T47D (cell line): ENCODE measurements at places on chromosomes 2 and 18.

DNA sequence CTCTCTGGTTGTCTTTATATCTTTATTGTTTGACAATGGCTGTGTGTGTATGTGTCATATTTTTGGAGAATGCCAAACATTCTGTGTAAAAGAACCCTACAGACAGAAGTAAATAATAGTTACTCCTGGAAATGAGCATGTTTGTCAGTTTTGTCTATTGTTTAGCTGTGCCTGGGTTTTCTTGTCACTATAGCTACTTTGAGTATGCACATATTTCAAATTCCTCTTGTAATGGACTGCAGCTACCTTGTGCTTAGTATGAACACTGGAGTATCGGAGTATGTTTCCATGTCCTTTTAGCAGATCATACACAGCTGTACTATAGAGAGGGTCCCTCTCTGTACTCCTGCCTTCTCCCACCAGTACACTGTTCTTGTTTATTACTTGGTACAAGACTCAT, 58.0 kb upstream of the DOCK10 start:
- DNase-seq = no peak

GRCh38 chr2:196131949-196132925, 39.1 kb downstream of the STK17B start:
- no peak for DNase-seq

- DNase-seq = no peak
Observed at GRCh38 chr18:48589797-48590519, 51.1 kb downstream of the CTIF start.

- DNase-seq = no peak
Observed at GRCh38 chr18:911486-911885, 6.8 kb downstream of the ADCYAP1 start.

DNA sequence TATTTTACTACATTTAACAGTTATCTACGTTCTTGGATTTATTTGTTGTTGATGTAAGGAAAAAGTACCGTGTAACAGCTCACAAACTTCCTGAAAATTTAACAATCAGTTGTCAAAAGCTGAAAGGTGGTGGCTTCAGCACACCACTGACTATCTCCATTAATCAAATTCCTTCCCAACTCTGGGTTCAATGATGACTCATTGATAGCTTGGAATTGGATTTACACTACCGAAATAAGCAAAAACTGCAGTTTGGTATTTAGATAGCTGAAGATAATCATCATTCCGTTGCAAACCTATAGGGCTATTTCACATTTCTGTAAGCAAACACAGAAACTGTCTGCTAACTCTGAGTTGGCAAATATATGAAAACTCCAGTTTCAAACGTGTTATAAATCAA, 322.3 kb upstream of the TFPI start:
- DNase-seq = no peak

GRCh38 chr2:71157124-71157793, 26.8 kb downstream of the MPHOSPH10 start:
- DNase-seq = no peak

DNA sequence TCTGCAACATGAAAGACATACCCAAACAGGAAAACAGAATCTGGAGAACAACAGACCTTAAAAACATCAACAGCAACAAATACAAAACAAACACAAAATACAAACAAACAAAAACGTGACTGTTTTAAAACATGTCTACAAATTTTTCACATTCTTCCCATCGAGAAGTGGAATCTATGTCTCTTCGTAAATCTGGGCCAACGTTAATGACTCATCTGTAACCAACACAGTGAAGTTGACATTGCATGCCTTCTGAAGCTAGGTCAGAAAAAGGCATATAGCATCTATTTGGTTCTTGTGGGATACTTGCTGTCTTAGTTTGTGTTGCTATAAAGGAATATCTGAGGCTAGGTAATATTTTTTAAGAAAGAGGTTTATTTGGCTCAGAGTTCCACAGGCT, 269.0 kb upstream of the FBXO11 start:
- DNase-seq = no peak

- no peak for DNase-seq
Observed at GRCh38 chr18:78363556-78364387, 615.8 kb upstream of the SALL3 start.

- no peak for DNase-seq
Observed at GRCh38 chr18:65429601-65430000, 321.2 kb upstream of the CDH7 start.

DNA sequence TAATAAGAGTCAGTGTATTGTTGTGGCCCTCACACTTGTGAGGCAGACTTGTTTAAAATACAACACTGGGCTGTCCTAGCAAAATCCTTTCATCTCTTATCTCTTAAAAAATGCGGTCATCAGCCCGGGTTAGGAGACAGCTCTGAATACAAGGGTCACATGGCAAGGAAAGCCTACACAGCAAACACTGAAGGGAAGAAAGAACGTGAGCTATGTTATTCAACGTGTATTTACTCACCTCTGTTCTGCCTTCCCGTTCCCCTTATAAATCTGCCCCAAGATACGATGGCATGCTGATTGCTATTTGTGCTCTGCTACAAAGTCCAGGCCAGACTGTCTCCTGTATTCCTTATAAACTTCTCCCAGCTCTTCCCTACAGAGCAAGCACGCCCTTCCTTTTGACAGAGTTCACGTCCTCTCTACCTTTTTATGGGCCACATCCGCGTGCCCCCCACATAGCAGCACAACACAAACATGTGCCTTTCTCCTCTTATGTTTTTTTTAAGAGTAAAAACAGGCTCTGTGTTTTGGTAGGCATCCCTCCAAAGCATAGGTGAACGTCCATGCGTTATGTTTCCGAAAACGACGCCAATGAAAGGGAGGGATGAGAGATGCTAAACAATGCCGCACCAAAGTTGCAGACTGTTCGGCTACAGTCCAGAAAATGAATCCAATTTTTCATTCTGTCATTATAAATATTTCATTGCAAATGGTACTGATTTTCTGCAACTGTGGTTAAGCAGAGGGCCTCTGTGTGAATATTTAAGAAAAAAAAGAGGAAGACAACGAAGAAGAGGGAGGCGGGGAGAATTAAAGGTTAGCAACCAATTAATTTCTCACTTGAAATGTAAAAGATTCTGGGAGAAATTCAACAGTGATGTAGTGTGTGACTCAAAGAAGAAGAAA, 274.7 kb downstream of the ZNF521 start:
- DNase-seq = no peak

GRCh38 chr18:11146947-11147345, 2.4 kb downstream of the PIEZO2 start:
- DNase-seq = no peak

DNA sequence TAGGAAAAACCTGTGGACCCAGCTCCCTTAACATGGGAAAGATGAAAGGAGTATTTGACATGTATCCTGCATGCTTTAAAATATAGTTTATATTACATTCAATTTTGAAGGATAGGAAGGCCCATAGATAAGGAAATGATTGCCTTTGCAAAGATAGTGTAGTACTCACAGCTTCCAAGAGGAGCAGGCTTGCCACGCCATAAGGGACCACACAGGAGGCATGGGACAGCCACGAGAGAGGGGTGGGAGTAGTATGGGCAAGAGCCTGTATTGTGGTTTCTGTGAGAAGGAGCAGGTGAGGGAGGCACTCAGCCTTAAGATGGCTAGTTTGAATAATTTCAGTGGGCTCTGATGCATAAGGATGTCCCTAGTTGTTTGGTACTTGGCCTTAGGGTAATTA, 740.3 kb downstream of the SATB2 start:
- no peak for DNase-seq

GRCh38 chr18:31206787-31207381, 44.2 kb upstream of the DSC1 start:
- peak; percentile 93 for DNase-seq

DNA sequence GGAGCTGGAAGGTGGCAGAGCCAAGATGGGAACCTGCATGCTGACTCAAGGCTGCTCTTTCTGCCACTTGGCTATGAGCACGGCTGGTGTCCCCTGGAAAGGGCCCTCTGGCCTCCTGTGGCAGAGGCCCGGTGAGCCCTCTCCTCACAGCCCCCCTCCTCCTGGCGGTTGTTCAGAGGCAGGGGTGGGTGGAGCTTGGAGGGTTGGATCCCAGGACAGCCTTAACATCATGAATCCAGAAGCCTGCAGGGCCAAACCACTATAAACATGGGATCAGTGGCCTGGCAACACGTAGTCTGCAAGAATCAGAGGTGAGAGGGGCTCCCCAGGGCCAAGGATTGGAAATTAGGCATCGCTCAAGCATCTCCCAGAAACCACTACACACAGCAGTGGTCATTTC, 48.5 kb upstream of the LOXHD1 start:
- DNase-seq = no peak

DNA sequence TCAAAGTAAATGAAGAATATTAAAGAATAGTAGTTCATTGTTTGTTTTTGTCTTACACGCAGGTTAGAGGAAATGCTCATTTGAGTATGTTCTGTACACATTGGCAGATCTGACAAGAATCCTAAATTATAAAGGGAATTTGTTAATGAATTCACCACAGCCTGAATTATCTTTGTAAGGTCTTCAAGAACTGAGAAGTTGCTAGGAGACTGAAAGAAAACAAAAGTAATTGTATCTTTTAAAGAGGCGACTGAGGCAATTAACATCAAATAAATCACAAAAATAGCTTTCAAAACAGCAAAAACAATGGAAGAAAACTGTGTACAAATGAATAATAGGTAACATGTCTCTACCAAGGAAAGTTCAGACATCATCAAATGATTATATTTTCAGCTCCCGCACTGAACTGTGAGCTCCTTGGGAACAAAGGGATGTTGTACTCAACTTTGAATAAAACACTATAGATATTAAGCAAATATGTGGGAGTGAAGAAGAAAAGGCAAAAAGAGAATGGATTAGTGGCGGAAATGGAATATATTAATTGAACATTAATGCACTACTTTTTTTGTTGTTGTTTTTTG, 51.7 kb upstream of the ATIC start:
- no peak for DNase-seq

- DNase-seq = no peak
Observed at GRCh38 chr2:207619764-207620203, 5.4 kb downstream of the METTL21A start.

- DNase-seq = no peak
Observed at GRCh38 chr18:35441857-35442595, 55.7 kb downstream of the INO80C start.

DNA sequence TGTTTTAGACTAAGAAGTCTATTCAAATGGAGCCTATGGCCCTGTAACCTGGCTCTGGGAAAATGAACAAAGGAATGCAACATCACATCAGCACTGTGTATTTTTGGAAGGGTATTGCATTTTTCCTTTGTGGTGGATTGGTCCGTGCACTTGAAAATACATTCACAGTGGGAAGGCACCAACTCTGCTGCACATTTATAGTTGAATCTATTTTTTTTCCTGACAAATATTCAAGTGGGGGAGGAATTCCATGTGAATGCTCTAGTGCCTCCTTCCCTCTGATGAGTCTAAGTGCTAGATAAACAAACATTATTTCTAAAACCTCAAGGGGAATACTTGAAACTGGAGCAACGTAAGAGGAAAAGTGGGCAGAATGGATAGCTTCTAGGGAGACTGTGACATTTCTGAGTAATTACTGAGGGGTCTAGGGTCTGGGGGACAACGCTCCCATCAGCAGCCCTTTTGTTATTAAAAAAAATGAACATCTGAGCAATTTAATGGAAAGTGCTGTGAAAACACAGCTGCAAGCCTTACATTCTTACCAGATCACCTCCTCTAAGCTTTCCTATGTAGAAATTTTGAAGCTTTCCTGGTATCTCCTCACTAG, 208.2 kb downstream of the SLC8A1 start:
- no peak for DNase-seq

GRCh38 chr2:171523088-171524017, 1.1 kb downstream of the CYBRD1 start:
- peak; percentile 61 for DNase-seq

GRCh38 chr2:52314231-52314630, 1282.3 kb upstream of the NRXN1 start:
- no peak for DNase-seq

GRCh38 chr2:637804-638203, 39.4 kb downstream of the TMEM18 start:
- DNase-seq = no peak

DNA sequence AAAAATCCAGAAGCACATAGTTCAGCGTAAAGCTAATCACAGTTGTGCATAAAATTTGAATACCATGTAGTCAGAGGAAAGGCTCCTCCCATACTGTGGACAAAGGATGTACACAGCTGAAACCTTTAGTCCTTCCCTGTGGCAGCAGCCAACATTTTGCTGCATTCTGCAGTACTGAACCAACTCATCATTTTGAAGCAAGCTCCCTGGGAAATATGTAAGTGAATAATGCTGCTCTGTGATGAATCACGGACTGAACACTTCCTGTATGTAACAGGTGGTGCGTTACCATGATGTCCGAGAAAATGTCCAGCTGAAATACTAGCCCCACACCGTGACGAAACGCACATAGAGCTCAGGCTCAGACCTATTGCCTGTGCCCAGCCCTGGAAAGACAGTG, 421.1 kb upstream of the RAB12 start:
- no peak for DNase-seq

DNA sequence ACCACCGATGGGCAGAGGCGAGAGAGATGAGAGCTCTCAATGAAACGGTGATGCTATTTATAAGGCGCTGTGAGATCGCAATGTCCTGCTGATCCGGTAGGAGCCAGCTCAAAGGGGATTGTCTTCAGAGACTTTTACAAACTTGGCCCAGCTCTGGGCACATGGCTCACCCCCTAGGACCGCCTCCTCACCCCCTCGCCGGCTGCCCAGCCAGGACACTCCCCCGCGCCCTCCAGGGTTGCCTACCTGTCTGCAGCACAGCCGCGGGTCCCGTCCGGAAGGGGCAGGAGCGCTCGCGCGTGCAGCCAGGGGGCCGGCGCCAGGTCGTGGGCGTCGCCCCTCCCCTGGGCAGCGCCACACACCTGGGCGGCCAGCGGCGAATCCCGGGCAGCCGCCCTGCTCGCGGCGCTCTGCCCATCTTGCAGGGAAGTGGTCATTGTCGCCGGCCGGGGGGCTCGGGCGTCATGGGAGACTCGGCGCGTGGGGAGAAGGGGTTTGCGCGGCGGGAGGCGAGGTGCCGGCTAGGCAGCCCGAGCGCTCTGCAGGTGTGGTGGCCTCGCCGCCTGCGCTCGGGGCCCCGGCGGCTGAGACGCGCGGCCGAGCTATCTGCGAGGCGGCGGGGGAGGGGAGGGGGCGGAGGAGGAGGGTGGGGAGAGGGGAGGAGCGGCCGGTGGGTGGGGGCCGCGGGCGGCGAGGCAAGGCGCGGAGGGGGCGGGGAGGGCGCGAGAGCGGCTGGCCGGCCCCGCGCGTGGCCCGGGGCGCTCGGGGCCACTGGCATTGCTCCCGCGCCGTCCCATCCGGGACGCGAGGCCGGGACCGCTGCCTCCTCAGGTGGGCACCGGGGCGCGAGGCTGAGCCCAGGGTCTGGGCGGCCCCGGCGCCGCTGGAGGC, at the start of gene GRB14:
TSS of gene GRB14 (minus strand) at position 610 of the 891 bp plus-strand sequence. CDS start at position 437, 173 bp downstream.
- DNase-seq = peak; percentile 38
